ENCODE measurements at places on chromosomes 2 and 18.

DNA sequence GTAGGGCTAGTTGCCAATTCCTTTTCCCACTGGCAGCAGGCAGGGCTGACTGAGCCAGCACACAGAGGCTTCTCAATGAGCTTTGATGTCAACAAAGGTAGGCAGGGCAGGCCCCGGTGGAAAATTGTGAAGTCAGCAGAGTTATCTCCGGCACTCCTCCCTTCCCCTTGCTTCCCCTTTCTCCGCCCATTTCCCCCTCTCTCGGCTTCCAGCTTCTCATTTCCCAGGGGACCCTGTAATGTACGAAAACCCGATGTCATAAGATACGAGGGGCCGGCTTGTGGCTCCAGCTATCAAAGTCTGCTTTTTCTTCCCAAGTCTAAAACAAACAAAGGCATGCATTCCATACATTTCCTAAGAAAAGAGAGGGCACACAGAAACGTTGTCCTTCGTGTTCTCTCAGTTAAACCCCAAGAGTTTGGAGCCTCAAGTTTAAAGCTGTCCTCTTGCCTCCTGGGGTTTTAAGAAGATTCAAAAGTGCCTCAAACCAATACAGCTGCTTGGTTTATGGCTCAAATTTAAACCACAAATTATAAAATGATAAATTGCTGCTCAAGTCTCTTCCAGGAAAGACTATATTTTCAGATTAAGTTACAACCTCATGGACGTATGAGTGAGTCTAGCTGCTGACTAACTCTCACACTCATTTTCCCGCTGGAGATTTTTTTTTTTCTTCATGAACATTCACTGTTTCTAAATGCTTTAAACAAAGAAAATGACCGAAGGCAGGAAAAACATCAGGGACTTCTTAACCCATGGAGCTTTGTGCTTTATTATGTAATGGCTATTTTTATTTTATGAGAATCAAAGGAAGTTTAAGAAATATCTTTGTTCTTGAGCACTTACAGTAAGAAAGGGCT lies 27.2 kb upstream of the EML4 start:
- no peak for DNase-seq

GRCh38 chr18:13611142-13611600 lies 115.2 kb downstream of the FAM210A start:
- DNase-seq: no peak

- DNase-seq: no peak
Measured at GRCh38 chr2:197190100-197190432, 120.5 kb downstream of the ANKRD44 start.

DNA sequence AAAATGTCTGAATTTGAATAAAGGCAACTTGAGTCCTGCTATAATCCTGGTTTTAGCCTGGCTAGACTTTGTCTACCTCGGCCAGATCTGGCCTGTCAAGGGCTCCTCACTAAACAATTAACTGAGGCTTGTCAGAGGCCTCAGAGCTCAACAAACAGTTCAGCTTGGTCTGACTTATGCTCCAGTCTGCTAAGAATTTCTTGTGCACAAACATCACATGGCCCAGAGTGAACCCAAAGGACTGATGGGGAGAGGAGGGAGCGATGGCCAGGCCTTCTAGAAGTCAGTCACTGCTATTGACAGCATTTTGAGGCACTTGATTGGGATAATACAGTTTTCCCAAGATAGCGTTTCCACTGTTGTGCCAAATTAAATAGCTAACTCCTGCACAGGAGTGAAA lies 555.1 kb upstream of the ID2 start:
- no peak for DNase-seq

DNA sequence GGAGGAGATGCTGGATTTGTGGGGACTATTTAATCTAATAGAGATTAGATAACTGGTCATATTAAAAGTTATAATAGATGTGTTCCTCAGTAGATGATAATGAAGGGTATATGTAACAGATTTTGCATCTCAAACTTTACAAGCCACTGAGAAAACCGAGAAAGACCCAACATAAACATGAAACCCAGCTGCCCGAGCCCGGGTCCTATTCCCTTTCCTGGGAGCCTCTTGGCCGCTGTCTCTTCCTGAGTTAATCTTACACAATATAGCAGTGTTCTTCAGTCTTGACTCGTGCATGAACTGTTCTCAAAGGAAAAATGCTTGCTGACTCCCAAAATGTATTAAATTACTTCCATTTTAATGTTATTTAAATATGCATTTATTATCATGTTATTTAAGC lies 94.5 kb downstream of the COPS8 start:
- DNase-seq: no peak

- no peak for DNase-seq
Measured at GRCh38 chr2:69203166-69203985, 183.7 kb downstream of the GFPT1 start.

DNA sequence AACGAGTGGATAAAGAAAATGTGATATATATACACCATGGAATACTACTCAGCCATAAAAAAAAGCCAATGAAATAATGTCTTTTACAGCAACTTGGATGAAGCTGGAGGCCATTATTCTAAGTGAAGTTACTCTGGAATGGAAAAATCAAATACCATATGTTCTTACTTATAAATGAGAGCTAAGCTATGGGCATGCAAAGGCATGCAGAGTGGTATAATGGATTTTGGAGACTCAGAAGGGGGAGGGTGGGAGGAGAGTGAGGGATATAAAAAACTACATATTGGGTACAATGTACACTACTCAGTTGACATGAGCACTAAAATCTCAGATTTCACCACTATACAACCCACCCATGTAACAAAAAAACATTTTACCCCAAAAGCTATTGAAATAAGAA lies 1.7 kb upstream of the MSGN1 start:
- no peak for DNase-seq

DNA sequence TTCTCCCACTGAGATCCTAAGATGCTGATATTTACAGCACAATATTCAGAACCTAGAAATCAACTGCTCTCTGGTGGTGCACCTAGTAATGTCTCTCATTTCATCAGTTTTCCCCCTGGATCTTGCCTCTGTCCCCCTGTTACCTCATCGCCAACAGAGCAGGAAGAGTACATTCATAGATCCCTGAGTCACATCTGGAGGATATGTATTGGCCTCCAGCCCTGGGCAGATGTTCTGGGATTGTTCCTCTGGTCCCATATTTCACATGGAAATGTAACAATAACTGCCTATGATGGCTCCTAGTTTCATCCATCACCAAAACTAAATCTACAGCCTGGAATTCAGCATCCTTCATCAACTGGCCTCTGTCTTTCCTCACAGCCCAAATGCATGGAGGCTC lies 278.8 kb upstream of the SLC14A2 start:
- DNase-seq: no peak

GRCh38 chr2:196925768-196926561 lies 542 bp downstream of the PGAP1 start:
- DNase-seq: peak; percentile 28

- DNase-seq: no peak
Measured at GRCh38 chr2:1791685-1792435, 47.5 kb upstream of the PXDN start.

DNA sequence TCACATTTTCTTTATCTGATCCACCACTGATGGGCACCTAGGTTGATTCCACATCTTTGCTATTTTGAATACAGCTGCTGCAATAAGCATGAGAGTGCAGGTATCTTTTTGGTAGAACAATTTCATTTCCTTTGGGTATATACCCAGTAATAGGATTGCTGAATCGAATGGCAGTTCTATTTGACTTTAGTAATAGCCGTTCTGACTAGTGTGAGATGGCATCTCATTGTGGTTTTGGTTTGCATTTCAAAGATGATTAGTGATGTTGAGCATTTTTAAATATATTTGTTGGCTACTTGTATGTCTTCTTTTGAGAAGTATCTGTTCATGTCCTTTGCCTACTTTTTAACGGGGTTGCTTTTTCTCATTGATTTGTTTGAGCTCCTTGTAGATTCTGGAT lies 72.3 kb downstream of the CCDC138 start:
- DNase-seq: no peak

- no peak for DNase-seq
Measured at GRCh38 chr18:50093366-50094064, 101.4 kb downstream of the MYO5B start.

- DNase-seq: no peak
Measured at GRCh38 chr2:199261936-199262335, 195.8 kb downstream of the SATB2 start.

DNA sequence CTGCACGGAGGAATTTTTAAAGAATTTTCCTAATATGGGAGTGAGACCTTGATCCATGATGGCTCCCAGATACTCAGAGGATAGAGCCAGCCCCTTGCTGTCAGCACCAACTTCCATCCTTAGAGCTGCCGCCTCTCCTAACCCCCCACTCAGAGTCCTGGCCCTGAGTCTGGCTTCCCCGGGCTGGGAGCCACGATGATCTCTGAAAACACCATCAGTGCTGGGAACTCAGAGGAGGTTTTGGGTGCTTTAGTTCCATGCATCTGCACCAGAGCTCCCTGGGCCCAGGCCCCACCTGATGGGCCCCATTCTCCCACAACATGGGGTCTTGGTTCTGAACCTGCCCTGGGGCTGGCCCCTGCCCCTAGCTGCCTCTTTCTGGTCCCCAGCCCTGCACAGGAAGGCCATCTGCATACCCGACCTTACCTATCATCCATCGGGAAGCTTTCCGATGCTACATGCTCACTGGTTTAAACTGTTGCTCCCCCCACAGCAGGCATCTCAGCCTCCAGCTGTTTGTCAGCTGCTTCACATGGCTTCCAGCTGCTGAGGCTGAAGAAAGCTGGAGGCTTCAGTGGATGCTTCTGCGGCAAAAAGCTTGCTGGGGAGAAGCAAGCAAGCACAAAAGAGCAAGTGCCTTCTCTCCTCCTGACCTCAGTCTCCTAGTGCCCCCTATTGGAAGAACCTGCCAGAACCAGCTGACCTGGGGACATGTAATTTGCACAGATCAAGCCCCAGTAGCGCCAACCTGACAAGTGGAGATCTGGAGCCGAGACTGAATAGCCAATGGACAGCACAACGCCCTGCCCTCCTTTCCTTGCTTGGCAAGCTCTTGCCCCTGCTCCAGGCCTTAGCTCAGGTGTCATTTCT lies 24.2 kb upstream of the RHOB start:
- no peak for DNase-seq

- DNase-seq: no peak
Measured at GRCh38 chr18:7028625-7029024, 89.0 kb downstream of the LAMA1 start.

GRCh38 chr18:61753373-61753772 lies 139.4 kb downstream of the RNF152 start:
- no peak for DNase-seq

GRCh38 chr2:228625481-228625880 lies 444.0 kb upstream of the SPHKAP start:
- no peak for DNase-seq
